ENCODE measurements at places on chromosomes 5 and 9.

GRCh38 chr5:14331386-14331781 is 188.2 kb downstream of the TRIO start:
- DNase-seq: no peak

- DNase-seq: no peak
Measured at GRCh38 chr5:124922255-124922975, 176.0 kb upstream of the ZNF608 start.

DNA sequence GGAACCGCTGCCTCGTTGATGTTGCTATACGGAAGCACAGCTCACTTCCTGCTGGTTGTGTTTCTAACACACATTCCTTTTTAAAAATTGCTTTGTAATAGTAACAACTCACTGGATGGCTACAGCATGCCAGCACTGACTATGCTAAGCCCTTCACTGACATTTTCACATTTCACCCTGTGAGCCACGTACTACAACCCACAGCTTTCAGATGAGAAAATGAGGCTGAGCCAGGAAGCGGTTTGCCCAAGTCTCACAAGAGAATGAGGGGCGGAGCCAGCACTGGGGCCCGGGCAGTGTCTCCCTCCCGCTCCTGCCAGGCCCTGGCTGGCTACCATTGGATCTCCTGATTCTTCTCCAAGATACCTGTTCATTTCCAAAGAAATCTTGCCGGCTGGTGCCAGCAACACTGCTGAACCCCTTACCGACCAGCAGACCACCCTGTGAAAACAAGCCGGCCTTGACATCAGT is 38.3 kb downstream of the FAM78A start:
- DNase-seq: peak; percentile 90

- DNase-seq: no peak
Measured at GRCh38 chr9:134497283-134497860, 144.2 kb upstream of the COL5A1 start.

GRCh38 chr9:29796291-29796952 is 2223.1 kb upstream of the C9orf72 start:
- no peak for DNase-seq

- no peak for DNase-seq
Measured at GRCh38 chr9:38650564-38650963, 30.2 kb upstream of the ANKRD18A start.

Data from stimulated activated effector memory CD8-positive, alpha-beta T cell treated with anti-CD3 and anti-CD28 coated beads, Interleukin-12 subunit alpha, Interleukin-12 subunit beta, amount 100 ng/mL, for 72 hours (primary cell).